ENCODE measurements at places on chromosomes 6 and 20. TPM values are rescaled to one million over a fixed set of nuclear protein-coding genes. Genes with fewer than 3 reads are reported as not detected.
A peak's percentile ranks its signal among the peaks of the same experiment; 100 is the strongest.

DNA sequence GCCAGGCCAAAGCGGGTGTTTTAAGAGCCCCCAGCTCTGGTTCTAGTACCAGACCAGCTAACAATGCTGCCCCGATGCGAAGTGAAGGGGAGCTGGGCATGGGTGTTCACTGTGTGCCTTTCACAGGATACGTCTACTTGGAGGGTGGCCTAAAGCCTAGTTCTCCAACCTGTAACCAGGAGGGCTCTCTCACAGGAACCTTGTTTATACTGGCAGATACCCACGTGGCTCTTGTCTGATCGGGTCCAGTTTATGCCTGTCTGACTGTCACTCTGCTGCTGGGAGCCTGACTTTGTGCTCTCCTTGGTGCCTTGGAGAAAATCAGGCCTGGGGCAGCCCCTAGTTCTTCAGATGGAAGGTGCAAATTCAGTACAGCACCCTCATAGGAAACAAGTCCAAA is 60.2 kb upstream of the RNF144B start:
- no peak for DNase-seq

DNA sequence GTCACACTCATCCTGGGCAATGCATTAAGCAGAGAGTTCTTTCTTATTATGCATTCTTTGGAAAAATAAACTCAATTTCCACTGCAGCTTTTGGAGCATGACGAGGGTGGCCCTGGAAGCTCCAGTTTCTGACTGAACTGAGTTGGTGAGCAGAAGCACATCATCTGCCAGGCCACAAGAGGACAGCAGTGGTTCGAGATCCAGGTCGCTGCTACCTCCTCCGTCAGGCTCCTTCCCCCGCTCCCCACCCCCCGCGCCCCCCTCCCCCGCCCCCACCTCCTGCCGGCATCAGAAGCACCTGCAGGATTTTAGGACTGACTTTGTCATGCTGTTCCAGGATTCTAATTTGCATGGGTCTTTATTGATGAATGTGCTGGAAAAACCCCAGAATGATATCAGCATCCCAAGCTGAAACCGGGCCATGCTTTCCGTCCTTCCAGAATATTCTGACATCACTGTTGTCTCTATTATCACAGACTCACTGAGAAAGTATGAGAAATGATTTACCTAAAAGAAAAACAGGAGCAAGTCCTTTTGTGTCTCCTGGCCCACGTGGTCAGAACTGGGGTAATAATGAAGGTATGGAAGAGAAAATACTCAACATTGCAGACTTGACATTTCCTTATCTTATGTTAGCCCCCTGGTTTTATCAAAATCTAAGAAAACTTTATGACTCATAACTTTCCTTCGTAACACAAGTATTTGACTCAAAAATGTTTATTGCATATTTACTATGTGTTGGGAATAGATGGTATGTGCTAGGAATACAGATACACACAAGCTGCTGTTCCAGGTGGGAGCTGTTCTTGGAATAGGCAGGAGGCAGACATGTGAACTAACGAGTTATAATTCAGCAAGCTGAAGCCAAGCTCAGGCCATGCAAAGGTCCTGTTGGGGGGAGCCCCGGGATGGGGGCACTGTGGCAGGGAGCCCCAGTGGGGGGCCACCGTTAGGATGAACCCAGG is 220.2 kb upstream of the EXOC2 start:
- peak; percentile 33 for DNase-seq

DNA sequence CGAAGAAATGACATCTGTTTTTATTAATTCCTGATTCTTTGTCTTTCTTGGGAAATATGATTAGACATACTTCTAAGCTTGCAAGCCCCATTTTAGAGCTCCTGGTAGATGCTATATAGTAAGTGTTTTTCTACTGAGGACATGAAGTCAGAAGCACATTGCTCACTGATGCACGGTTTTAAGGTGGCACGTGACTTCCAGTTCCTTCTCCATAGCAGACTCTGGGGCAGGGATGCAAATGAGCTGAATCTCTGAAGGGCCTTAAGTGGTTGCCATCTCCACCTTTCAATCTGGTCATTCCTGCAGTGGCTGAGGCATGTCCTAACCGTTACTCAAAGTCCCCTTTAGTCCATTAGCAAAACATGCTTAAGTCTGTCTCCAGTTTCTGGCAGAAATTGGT is 421.2 kb upstream of the HTR1E start:
- DNase-seq: no peak

Gene GRM1
- total RNA-seq: not detected

DNA sequence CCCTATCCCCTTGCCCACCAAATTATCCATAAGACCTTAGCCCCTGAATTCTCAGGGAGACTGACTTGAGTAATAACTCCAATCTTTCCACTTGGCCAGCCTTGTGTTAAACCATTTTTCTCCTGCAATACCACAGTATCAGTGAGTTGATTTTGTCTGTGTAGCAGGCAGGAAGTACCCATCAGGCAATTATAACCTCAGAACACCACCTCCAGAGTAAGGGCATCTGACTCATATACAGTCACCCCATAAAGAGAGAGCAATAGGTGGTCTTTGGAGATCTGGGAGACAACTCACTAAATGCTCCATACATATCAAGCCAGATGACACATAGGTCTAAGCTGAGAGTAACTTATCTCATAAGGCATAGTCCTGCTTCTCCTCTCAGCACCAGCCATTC is 83.7 kb downstream of the FILIP1 start:
- no peak for DNase-seq

Gene NHLRC1
- 0.30 TPM for total RNA-seq

DNA sequence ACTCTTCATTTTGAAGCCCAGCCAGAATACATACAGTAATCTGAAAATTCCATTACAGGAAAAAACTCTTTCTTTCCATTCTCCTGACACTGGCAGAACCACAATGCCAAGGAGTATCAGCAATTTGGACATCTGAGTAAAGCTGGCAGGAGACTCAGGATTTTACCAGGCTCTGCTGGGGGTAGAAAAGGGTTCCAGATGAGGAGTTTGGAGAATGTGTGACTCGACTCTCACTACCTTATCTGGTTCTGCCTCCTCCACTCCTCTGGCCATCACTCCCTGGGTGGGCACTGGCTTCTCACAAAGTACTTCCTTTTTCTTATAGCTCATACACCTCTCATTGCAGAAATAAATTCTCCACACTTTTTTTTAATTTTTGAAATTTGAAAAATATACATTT is 10.6 kb upstream of the WFDC8 start:
- DNase-seq: no peak

DNA sequence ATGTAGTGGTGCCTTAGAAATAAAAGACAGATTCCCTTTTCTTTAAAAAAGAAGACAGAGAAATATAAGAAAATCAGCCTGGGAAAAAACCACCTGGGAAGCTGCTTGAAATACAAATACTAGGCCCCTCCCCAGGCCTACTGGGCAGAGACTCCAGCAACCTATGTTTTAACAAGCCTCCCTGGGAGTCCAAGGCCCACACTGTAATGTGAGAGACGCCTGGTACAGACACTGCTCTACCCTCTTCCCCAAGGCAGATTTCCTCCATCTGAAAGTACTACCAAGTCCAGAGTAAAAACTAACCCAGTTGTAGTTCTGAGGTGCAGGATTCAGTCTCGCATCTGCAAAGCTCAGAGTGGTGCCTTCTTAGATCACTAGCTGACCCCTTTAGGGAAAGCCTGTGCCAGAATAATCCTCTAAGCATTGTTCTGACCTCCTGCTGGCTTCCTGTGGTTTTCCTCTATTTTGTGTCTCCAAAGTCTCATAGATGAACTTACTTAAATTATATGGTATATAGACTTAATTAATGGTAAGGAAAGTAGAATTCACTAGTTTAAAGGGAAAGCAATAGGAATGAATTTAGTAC is 270.2 kb upstream of the SLC35B3 start:
- DNase-seq: no peak

Gene MAP3K4
- total RNA-seq: 38.5 TPM

GRCh38 chr6:105990151-105990550 is 96.0 kb upstream of the PRDM1 start:
- no peak for DNase-seq

- no peak for DNase-seq
Observed at GRCh38 chr6:146545581-146545980, 1.9 kb downstream of the RAB32 start.

GRCh38 chr6:7126754-7127153 is 19.0 kb downstream of the RREB1 start:
- DNase-seq: no peak
